WTC11 (cell line): ENCODE measurements at places on chromosomes 11 and 22. TPM values are rescaled to one million over a fixed set of nuclear protein-coding genes. Genes with fewer than 3 reads are reported as not detected.

The UPB1 gene
- total RNA-seq: 0.09 to 0.18 TPM (median 0.09 TPM) in 3 replicates

The DTX4 gene
- 12.3 to 15.5 TPM (median 12.8 TPM) in 3 replicates for total RNA-seq

The CST6 gene
- 0.72 to 2.7 TPM (median 1.9 TPM) in 3 replicates for total RNA-seq

The PGR gene
- 0.05 to 0.20 TPM (median 0.11 TPM) in 3 replicates for total RNA-seq

The MAFF gene
- total RNA-seq: 4.6 to 6.1 TPM (median 5.7 TPM) in 3 replicates

The TEX54 gene
- 0.44 TPM in 1 of 3 replicates, not detected in the others for total RNA-seq

The DMC1 gene
- total RNA-seq: 4.3 to 4.5 TPM (median 4.5 TPM) in 3 replicates

The CHRM1 gene
- total RNA-seq: not detected in 3 replicates

The RBMXL2 gene
- total RNA-seq: not detected in 3 replicates

The USP2 gene
- 7.3 to 8.2 TPM (median 8.0 TPM) in 3 replicates for total RNA-seq

The APOL4 gene
- 0.07 to 0.31 TPM in 2 of 3 replicates, not detected in the other for total RNA-seq

The RIBC2 gene
- total RNA-seq: 1.7 to 2.4 TPM (median 2.4 TPM) in 3 replicates

The FREY1 gene
- total RNA-seq: 1.6 to 2.1 TPM (median 1.8 TPM) in 3 replicates

The LRRC74B gene
- total RNA-seq: not detected in 3 replicates

The POGLUT3 gene
- 15.3 to 17.1 TPM (median 16.0 TPM) in 3 replicates for total RNA-seq

DNA sequence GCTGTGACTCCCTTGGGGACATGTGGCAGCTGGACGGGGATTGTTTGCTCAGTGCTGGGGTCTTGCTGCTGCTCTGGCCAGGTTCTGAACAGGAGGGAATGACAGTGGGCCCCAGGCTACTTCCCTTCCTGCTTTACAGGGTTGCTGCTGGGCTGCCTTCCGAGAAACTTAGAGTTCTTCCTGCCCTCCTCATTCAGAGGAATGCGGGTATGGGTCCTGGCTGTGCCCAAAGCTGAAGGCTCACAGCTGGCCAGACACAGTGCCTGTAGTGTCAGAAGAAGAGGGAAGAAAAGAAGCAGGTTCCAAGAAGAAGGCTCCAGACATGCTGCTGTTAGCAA is 108.3 kb upstream of the PARVA start:
- no peak for DNase-seq

DNA sequence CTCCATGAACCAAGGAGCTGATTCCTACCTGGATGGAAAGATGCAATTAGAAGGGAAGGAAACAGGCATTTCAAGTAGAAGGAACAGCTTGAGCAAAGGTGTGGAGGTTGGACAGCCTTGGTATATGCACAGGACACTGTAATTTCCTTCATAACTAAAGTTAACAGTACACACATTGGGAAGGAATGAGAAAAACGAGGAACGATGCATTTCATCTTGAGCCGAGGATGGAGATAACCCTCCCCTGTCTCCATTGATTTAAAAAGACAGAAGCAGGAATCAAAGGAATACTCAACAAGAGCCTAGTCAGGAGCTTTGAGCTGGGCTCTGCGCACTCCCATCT is 2.3 kb upstream of the PRG2 start:
- no peak for DNase-seq

DNA sequence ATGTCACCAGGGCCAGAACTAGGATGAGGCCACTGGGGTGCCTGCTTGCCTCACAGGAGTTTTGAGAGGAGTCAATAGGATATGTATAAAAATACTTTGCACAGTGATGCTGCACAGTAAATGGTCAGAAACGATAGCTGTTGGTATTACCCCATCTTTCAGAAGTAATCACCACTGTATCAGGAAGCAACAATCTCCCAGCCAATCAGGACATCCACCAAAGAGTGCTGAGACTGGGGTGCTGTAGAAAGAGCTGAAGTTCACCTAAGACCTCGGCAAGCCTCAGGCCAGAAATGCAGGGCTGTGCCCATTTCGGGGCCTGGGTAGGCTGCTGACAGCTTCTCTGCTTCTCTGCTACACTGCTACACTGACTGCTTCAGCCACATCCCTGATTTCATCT is 17.4 kb downstream of the LMO2 start:
- DNase-seq: no peak

GRCh38 chr11:44620328-44620725 is 54.9 kb downstream of the CD82 start:
- no peak for DNase-seq

- no peak for DNase-seq
These were observed 2.5 kb downstream of the PNPLA5 start for GRCh38 chr22:43889201-43889859.

GRCh38 chr22:24579258-24579601 is 13.6 kb downstream of the LRRC75B start:
- DNase-seq: no peak

- no peak for DNase-seq
These were observed 323.8 kb downstream of the BLID start for GRCh38 chr11:121792185-121792584.

DNA sequence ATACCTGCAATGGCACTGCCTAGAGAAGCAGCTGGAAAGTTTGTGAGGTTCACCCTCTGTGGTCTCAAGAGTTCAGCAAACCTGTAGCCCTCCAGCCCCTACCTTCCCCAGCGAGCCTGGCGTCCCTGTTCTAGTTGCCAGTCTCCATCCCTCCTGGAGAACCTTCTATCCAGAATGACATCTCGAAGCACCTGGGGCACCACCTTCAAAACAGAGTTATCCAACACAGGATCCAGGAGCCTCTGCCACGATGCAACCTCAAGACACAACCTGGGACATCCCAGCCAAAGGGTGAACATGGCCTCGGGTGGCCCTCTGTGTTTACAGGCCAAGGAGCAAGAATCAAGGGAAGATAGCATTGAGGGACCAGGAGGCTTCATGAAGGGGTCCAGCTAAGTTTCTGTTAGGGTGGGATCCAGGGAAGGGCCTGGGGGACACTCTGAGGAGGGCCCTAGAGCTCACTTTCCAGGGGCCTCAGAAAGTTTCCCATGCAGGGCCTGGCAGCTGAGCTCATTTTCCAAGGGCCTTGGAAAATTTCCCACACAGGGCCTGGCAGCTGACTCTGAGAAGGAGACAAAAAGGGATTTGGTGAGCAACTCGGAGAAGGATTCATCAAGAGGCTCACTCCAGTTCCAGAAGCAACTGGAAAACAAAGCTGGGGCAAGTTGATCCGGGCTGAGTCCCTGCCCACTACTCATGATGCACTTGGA is 36.9 kb upstream of the SYT13 start:
- no peak for DNase-seq

GRCh38 chr11:74232311-74232950 is 61.3 kb downstream of the PPME1 start:
- DNase-seq: no peak

GRCh38 chr22:30671071-30671470 is 3.4 kb upstream of the DUSP18 start:
- no peak for DNase-seq

GRCh38 chr11:1937616-1938342 is 9.4 kb upstream of the MRPL23 start:
- peak; percentile 11 for DNase-seq

DNA sequence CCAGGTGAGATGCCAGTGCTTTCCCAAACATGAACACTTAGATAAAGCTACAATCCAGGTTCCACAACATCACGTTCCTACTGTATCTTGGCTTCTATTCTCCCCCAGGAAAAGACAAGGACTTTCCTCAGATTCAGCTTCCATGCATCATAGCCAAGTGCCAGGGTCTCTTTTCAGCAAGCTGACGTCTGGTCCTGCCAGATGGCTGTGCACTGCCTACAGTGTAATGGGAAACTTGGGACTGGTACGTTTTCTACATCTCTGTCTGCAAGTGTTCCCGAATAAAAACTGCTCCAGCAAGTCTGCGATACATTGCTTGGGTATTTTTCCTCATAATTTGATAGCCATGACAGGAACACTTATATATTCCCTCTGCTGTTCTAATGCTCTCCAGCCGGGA is 412.5 kb downstream of the FAM181B start:
- no peak for DNase-seq

DNA sequence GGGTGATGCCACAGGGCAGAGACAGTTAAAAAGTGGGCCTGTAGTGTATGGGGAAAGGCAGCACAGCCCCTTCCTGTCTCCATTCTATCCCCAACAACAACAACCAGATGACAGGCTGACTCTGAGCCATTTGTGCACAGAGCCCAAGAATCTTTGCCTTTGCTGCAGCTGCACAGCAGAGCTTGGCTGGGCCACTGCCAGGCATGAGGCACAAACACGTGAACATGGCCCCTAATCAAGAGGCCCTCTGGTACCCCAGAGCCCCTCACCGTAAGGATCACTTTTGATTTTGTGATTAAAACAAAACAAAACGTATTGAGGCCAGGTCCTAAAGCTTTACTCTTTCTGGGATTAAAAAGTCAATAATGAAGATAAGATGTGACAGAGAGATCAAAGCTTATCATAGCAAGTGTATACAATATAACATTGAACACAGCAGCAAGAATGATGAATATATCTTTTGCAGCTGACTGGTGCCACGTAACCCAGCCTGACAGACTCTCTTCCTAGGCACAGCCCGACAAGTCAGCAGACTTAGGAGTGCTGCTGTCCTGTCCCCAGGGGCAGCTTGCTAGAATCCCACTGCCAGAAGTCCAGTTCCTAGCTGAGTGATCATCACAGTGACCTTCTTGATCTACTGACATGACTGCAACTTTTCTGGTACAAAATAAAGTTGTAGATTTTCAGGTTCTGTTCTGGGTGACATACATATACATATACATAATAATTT is 117.8 kb downstream of the SERGEF start:
- no peak for DNase-seq

DNA sequence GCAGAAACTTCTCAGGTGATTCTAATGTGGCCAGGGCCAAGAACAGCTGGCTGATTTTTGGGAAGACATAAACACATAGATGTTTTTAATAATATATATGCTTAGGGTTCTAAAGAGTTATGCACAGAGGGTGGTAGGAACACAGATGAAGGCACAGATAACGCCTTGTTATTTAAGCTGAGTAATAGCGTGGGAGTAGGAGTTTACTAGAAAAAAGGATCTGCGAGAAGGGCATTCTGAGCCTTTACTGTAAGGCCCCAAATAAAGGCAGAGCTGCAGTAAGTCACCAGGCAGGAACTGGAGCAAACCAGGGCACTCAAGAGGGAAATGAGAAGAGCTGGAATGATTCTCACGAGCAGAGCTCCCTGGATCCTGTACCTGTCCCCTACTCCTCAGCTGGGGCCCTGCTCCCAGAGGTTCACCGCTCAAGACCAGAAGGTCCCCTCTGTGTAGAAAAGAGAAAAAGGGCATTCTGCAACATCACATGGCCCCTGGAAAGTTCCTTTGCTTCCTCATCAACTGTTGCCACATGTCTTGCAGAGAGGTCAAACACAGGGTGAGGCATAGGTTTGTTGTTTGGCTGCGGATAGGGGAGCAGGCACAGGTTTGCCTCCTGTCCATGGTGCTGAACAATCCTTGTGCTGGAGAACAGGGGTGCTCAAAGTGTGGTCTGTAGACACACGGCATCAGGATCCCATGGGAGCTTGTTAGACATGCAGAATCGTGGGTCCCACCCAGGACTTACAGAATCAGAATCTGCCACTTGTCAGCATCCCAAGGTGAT is 125.7 kb downstream of the TENM4 start:
- DNase-seq: peak; percentile 58

GRCh38 chr11:119787074-119787461 is 58.1 kb upstream of the NECTIN1 start:
- DNase-seq: no peak

GRCh38 chr11:130865091-130865773 is 51.0 kb downstream of the SNX19 start:
- DNase-seq: no peak

DNA sequence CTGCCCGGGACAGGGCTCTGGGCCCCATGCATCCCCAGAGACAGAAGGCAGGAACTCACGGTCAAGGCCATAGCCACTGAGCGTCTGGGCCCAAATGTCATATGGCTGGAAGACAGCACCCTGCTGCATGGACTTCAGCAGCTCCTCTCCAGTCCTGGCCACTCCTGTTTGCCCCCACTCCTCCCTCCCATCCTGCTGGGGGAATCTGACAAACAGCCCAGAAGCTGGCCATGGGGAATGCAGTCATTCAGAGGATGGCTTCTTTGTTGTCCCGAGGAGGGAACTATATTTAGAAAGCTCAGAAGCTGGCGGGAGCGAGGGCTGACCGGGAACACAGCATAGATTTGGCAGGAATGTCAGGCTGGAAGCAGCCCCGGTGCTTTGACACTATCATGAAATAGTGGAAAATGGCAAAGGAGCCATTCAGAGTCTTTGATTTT is 35.0 kb downstream of the DKK3 start:
- no peak for DNase-seq

GRCh38 chr22:19055801-19056200 is 66.4 kb downstream of the DGCR2 start:
- peak; percentile 6 for DNase-seq

DNA sequence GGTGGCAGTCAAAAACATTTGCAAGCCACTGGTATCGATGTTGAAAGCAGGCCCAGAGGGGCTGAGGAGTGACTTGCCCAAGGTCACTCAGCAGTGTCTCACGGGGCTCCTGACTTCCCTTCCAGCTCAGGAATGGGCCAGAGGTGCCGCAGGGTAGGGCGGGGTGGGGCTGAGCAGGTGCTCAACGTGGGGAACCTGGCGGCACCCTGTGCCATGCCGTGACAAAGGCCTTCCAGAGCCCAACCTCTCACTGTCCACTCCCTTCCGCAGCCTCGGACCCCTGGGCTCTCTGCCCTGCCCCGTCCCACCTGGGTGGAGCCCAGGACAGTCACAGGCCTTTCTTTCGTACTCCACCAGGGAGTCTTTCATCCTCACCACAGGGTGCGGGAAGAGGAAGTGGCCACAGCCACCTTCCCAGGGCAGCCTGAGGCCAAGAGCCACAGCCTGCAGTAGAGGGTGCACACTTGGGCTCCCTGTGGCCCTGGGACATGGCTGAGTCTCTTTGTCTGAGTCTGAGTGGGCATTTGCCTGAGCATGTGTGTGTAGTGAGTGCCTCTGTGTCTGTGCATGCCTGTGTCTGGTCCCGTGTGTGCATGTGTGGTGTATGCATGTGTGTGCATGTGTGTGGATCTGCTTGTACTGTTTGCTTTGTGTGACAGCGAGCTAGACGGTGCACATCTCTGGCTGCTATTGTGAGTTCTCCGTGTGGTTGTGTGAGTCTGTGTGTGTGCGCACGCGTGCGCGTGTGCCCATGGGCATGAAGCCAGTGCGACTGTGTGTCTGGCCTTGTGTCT is 6.0 kb upstream of the LIF start:
- DNase-seq: no peak

- no peak for DNase-seq
These were observed 30.9 kb upstream of the BAIAP2L2 start for GRCh38 chr22:38141217-38141973.

- DNase-seq: no peak
These were observed 2.7 kb downstream of the APOL2 start for GRCh38 chr22:36236388-36237319.
